Stimulated activated CD4-positive, alpha-beta T cell treated with anti-CD3 and anti-CD28 coated beads, TNF-alpha, amount 100 ng/mL, for 1 hour (primary cell): ENCODE measurements at places on chromosomes 2 and 18.

GRCh38 chr2:181224866-181225265, 232.3 kb upstream of the ITGA4 start:
- no peak for DNase-seq

- DNase-seq: no peak
Measured at GRCh38 chr2:85340034-85340892, 12.5 kb upstream of the TGOLN2 start.

- DNase-seq: no peak
Measured at GRCh38 chr2:28332696-28333095, 60.0 kb upstream of the FOSL2 start.

GRCh38 chr2:240593026-240593702, 6.6 kb downstream of the CAPN10 start:
- no peak for DNase-seq

DNA sequence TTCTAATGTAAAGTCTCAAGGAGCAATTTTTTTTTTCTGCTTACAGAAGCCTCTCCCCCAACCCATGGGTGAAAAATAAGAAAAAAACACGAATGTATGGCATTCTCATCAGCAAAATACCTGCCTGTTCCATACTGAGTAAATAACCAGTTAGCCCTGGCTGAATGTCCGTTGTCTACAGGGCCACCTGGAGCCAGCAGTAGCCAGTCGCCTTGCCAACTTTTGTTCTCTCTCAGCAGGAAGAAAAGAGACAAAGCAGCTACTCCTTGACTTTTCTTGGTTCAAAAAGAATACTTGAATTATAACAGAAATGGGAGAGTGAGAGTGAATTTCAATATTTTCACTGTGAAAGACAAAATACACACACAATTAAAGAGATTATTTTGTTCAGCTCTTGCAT, 532.9 kb upstream of the CRIM1 start:
- DNase-seq: no peak

- DNase-seq: no peak
Measured at GRCh38 chr2:21423854-21424253, 300.1 kb downstream of the TDRD15 start.

DNA sequence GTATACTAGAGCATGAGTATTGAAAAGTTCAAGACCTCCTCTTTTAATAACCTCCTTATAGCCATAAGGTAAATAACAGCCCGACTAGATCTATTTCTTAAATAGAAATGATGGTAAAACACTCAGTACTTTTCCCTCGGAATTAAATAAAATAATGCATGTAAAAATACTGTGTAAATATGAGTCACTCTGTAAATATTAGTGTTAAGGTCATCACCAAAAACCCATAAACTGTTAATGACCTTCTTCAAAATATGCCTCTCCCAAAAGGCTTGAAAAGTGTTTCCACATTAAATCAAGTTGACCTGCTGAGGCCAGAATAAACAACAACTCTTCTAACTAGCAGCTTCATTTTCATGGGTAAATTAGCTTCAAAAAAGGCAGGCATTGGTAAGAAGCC, 25.3 kb upstream of the BZW1 start:
- DNase-seq: no peak

DNA sequence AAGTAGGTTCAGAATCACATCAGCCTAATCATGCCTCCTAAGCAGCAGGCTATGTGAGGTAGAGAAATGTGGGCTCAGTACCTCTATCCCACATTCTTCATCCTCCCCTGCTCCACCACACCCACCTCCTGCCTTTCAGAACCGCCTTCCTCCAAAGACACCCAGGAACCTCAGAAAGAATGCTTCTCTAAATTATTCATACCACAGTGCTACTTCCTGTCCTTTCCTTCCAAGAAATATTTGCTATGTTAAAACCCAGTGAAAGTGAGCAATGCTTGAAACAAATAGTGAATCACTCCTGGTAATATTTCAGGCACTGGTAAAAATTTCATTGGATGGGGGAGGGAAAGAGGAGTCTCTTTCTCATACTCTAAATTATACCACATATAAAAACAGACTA, 24.0 kb upstream of the CREB1 start:
- DNase-seq: no peak

- no peak for DNase-seq
Measured at GRCh38 chr2:201517094-201517493, 65.6 kb downstream of the STRADB start.

DNA sequence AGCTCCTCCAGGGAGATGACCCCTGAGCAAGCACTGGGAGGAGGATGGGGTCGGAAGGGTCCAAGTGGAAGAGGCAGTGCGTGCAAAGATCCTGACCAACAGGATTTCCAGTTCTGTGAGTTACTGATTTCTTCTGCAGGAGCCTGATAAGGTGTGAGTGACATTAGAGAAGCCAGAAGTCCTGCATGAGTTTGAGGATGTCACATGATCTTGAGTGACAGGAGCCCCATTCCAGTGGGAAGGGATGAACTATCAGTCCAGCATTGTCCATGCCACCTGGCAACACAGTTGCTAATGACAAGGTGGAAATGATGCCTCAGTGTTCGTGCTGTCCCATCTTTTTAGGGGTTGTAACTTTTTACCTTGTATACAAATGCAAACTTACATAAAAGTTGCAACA, 285.1 kb upstream of the HDAC4 start:
- DNase-seq: no peak

DNA sequence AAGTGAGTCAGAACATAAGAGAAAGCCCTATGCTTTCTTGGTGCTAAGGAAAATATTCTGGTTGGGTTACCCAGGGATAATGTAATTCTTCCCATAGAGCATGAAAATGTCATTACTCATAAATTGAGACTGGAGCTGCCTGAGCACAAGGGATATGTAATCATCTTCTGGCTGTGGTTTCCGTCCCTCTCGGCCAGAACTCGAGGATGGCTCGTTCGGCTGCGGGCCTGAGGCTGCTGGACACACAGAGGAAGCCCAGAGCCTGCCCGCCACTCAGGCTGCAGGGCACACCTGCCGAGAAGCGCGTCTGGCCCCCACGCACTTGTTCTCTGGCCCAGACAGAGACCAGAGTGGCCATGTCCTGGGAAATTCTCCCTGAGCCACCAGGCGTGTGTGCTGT, 104.9 kb downstream of the ASAP2 start:
- no peak for DNase-seq

DNA sequence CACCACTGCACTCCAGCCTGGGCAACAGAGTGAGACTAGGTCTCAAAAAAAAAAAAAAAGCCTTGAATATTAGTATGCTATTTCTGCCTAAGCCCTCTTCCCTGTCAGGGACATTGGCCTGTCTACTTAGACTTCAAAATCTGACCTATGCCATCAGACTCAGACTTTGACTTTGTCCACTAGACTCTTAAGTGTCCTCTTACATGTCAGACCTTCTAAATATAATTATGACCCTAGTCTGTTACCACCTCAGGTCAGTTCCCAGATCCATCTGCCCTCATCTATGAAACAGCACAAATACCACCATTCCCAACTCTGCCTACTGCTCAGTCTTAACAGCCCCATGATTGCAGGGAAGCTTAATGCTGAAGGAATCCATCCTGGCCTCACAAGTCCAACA, 244.6 kb downstream of the ZEB2 start:
- DNase-seq: no peak

DNA sequence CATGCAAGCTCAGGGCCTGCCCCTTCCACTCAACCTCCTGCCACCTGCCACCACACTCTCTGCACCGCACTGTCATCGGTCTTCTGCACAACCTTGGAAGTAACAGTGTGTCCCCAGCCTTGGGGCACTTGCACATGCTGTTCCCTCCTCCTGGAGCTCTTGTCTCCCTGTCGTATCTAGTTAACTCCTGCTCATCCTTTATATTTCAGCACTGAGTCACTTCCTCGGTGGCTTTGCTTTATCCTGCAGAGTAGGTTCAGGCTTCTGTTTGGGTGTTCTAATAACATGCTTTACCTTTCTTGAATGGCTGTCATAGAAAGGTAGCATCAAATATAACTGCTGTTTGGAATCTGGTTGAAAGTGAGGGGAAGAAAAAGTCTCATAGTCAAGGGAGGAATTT, 25.3 kb downstream of the PAX8 start:
- DNase-seq: no peak

DNA sequence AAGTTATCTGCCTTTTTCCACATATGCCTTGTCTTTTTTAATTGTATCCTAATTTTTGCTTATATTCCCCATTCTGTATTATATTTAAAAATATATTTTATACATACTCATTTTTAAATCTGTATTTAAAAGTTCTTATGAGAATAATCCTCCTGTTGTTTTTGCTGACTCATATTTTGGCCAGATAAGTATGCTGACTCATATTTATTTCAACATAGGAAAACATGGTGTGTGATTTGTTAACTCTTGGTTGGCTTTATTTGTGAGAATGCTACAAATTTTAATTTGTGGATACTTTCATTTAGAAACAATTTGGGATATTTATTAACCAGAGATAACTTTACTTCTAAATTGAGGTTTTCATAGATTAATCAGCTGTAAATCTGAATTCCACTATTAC, 587.7 kb downstream of the CPS1 start:
- DNase-seq: no peak

GRCh38 chr18:53991202-53991601, 233.3 kb downstream of the MBD2 start:
- DNase-seq: no peak
